HuH-7.5 (cell line): ENCODE measurements at places on chromosomes 1 and 21.
A peak's percentile ranks its signal among the peaks of the same experiment; 100 is the strongest.

- DNase-seq, result no peak
Measured at GRCh38 chr1:167565922-167566321, 12.4 kb upstream of the CREG1 start.

- DNase-seq, result no peak
Measured at GRCh38 chr1:21645550-21645949, 23.6 kb downstream of the RAP1GAP start.

DNA sequence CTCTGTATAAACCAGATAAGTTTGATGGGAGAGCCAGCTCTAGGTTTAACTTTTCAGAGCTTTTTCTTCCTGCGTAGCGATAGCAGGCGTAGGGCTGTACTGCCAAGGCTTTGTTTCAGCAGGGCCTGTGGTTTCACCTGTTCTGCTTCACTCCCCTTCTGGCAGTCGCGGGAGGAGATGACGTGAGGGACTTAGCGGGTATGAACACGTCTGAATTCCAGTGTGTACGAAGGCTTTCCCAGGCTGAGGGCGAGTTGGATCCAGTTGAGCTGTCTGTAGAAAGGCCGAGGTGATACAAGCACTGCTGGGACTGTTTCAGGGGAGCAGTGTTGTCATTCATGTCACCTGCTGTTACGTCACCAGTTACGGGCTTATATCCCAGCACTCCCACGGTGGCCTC is 21.2 kb downstream of the PEX14 start:
- no peak for DNase-seq

- no peak for DNase-seq
Measured at GRCh38 chr1:19055701-19056100, 99.2 kb upstream of the IFFO2 start.

DNA sequence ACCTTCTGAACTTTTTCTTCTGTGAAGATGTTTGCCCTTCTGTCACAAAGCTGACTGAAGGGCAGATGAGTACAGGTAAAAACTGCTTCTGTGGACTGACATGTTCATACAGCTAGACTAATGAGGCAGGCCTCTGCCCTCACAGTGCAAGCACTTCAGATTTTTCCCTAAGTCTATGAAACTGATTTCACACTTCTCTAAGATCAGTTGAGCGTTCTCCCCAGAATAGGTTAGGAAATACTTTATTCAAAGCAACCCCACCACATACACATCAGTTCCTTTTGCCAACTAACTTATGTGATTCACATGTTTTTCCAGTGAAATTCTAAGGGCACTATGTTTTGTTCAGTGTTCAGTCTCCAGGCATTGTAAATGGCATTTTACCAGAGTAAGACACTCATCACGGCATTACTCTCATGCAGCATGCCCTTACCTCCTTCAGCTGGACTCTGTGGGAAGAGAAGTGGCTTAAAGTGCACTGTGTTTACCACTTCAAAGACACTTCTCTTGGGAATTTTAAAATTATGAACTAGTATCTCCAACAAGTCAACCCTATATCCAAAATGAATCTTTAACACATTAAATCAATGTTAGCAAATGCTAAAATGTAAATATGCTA is 5.4 kb upstream of the PSMG1 start:
- no peak for DNase-seq

DNA sequence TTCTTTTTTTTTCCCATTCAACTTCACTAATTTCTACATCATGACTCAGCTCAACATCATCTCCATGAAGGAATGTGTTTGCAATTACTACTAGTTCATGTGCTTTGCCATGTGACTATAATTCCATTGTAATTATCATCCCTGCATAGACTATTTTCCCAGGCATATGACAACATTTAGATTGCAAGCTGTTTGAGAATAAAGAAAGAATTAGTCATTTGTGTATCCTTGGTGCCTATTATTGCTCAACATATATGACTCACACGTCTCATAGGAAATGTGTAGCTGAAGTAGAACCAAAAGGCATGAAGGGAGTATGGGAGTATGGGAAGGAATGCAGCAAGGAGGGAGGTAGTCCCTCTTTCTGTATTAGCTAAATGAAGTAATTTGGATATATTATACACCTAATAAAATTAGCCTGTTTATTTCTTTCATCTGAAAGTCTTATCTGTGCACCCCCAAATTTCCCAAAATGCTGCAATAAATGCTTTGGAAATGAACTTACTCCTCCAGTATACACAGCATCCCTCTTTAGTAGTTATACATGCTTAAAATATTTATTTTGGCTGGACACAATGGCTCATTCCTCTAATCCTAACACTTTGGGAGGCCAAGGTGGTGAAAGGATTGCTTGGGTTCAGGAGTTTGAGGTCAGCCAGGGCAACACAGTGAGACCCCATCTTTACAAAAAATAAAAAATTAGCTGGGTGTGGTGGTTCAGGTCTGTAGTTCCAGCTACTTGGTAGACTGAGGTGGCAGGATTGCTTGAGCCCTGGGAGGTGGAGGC is 316.9 kb upstream of the ADGRL4 start:
- no peak for DNase-seq

- no peak for DNase-seq
Measured at GRCh38 chr1:110798691-110799256, 74.2 kb upstream of the CD53 start.

DNA sequence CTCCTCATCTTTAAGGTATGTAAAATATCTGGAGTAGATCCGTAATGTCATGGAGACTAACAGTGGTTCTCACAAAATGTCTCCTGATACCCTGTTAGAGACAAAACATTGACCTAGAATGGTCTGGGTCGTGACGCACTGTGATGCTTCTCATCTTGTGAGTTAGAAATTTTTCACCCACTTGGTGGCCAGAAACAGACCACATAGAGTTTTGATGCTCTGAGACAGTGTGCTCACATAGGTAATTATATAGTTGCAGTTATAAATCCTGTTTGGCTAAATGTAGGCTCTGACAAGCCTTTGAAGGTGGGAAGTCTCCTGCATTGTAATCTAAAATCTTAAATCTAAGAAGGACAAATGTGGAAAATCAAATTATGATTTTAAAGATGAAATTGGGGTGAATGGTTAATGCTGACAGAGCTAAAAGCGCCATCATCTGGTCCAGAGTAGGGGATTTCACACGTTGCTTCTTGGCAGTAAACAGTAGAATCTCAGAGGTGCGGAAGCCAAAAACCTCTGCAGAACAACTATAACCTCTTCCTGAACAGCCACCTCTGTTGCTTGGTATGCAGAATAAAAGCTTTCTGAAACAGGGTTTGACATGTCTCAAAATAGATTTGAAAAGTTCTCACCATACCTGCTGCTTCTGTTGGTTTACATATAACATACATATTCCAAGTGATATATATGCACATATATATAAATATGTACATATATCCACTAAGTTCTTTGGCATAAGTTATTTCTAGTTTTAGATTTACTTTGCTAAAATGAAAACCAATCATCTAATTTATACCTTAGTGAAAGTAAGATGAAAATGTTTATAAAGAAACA is 17.1 kb downstream of the RPAP2 start:
- DNase-seq, result no peak

GRCh38 chr1:209335178-209335577 is 248.3 kb upstream of the CAMK1G start:
- DNase-seq, result peak; percentile 16

GRCh38 chr1:115411371-115412063 is 73.5 kb upstream of the NGF start:
- no peak for DNase-seq

DNA sequence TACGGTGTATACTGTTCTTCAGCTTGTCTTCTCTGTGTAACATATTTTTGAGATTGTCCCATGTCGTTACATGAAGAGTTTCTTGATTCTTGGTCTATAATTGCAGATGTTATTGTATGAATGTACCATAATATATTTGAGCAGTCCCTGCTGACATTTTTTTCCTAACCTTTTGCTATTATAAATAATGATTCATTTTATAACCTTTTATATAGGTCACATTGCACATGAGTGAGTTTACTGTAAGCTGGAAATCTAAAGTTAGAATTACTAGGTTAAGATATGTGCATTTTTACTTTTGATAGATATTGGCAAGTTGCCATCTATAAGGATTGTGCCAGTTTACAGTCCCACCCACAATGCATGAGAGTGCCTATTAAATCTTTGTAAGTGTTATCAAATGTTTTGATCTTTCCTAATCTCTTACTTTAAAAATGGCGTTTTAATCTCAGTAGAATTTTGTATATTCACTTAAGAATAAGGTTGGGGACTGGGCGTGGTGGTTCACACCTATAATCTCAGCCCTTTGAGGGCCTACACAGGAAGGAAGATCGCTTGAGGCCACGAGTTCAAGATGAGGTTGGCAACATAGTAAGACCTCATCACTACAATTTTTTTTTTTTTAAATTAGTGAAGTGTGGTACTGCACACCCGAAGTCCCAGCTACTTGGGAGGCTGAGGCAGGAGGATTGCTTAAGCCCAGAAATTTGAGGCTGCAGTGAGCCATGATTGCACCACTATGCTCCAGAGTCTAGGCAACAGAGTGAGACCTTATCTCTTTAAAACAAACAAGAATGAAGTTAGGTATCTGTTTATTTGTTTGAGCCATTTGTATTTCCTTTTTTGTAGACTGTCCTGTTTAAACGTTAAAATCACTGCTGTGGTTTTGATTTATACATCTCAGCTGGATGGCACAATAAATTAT is 36.5 kb downstream of the ZMYM1 start:
- no peak for DNase-seq

DNA sequence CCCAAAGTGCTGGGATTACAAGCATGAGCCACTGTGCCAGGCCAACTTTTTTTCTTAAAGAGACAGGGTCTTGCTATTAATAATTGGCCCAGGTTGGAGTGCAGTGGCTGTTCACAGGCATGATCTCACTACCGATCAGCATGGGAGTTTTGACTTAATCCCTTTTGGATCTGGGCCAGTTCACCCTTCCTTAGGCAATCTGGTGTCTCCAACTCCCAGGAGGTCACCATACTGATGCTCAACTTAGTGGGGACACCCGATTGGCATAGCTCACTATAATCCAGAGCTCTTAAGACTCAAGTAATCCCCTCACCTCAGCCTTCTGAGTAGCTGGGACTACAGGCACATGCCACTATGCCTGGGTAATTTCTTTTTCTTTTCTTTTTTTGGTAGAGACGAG is 64.2 kb upstream of the SCYL3 start:
- DNase-seq, result no peak

- no peak for DNase-seq
Measured at GRCh38 chr1:10074059-10074851, 41.5 kb downstream of the UBE4B start.

GRCh38 chr1:30757352-30758120 is at the start of gene LAPTM5:
LAPTM5 (minus strand) TSS chr1:30757774; CDS start chr1:30757745, 29 bp downstream.
- no peak for DNase-seq

- DNase-seq, result no peak
Measured at GRCh38 chr1:216330262-216330661, 93.0 kb downstream of the USH2A start.

DNA sequence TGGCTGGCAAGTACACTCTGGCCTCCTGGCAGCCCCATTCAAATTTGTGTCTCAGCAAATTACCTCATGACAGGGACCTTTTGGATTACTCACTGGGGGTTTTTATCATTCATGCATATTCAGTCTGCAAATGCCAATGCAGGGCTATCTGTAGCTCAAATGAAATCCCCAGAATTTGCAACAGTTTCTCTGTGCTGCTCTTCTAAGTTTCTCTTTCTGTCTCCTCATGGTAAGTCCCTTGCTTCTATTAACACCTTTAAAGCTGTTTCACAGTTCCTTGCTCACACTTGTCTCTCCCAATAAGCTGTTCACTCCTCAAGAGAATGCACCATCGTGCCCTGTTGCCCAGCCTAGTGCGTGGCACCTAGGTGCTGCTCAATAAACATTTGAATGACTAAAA is 3.3 kb upstream of the FAM78B start:
- DNase-seq, result no peak

- no peak for DNase-seq
Measured at GRCh38 chr1:10001016-10001665, 4.1 kb downstream of the RBP7 start.

GRCh38 chr1:224852901-224853568 is 76.4 kb upstream of the DNAH14 start:
- DNase-seq, result no peak

DNA sequence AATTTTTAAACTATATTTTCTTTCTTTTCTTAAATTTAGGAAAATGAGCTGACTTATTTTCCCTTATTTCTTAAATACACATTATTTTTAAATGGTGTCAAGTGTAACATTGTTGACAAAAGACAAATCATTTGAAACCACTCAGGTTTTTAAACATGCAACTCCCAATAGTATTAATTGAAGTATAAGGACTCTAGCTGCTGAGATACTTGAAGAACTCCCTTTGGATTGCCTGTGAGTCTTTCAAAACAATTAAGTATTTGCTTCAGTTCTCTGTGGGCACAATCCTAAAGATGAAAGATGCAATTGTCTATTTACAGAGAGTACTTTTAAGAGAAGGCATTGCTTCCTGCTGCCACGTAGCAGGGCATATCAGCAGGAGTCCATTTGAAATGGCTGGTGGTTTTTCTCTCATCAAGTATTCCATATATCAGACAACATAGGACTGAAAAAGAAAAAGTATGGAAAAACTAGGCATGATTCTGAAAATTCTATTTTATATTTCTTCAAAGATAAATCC is 373.4 kb downstream of the NEGR1 start:
- no peak for DNase-seq

- DNase-seq, result no peak
Measured at GRCh38 chr21:15809818-15810217, 80.0 kb downstream of the USP25 start.

DNA sequence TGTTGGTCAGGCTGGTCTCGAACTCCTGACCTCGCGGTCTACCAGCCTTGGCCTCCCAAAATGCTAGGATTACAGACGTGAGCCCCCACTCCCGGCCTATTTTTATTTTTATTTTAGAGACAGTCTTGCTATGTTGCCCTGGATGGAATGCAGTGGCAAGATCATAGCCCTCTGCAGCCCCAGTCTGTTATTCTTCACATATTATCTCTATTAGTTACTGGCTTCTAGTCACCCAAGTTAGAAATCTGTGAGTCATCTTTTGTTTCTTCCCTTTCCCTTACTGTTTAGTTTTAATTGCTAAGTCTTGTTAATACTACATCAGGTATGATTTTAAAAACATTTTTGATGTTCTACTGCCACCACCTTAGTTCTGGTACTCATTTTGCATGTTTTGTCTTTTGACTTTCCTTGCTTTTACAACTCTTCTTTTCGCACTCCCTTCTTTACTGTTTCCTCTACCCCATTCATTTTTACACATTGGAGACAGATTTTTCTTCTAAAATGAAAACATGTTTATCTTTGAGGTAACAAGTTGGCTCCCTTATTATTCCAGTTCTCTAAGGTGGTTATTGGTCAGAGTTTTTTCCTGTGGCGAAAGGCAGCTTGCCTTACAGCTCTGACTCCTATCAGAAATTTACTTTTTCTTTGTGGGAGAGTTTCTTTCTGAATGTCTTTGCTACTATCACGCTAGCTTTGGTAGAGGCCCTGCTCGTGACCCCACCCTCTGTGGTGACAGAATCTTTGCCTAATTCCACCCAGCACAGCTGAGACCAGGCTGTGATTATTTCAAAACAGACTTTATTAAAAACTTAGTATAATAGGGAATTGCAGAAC is 19.5 kb downstream of the ZMYM4 start:
- no peak for DNase-seq

GRCh38 chr1:19507516-19507915 is 22.2 kb upstream of the CAPZB start:
- no peak for DNase-seq

GRCh38 chr1:186142916-186143315 is 232.1 kb downstream of the TPR start:
- no peak for DNase-seq

- no peak for DNase-seq
Measured at GRCh38 chr1:187411118-187411517, 582.4 kb downstream of the PLA2G4A start.
